ENCODE measurements at places on chromosomes 5 and 9. TPM values are rescaled to one million over a fixed set of nuclear protein-coding genes. Genes with fewer than 3 reads are reported as not detected.

Gene ZFP2
- total RNA-seq, result 1.2 TPM

DNA sequence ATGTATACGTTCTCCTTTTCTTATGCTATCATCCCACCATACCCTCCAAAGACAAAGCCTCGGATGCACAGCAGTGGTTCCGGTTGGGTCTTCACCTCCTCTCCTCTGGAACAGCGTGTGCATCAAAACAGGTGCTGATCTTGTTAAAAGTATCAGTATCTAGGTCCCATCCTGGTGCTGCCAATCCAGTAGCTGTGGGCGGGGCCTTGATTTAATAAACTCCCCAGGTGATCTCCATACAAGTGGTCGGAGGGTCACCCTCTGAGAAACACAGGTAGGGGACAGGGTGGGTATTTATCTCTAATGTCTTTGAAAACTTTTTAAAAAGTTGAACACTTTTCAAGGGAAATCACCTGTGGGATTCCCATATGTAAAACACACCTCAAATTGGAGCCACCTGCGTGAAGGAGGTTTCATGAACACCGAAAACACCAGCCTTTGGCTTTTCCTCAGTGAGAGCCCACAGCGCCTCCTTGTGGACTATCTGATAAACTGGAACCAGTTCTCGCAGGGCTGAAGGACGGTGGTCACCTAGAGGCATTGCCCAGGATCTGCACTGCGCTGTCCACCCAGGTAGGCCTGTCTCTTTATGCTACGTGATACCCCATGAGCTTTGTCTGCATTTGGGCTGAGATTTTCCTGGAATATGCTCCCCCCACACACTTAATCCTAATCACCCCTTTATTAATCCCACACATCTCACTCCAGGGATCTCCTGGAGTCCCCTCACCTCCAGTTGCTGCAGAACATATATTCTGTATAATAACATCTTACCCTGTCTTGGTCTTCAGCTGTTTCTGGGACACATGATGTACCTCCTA, 80.5 kb upstream of the EPB41L4B start:
- DNase-seq, result no peak

GRCh38 chr9:14585730-14586473, 107.3 kb downstream of the ZDHHC21 start:
- no peak for DNase-seq

Gene ADAMTS6
- total RNA-seq, result 1.9 TPM

GRCh38 chr9:27396495-27396894, 99.5 kb upstream of the EQTN start:
- no peak for DNase-seq

Gene SLC6A19
- 0.05 TPM for total RNA-seq

- no peak for DNase-seq
Observed at GRCh38 chr5:83965441-83965840, 244.8 kb upstream of the HAPLN1 start.

DNA sequence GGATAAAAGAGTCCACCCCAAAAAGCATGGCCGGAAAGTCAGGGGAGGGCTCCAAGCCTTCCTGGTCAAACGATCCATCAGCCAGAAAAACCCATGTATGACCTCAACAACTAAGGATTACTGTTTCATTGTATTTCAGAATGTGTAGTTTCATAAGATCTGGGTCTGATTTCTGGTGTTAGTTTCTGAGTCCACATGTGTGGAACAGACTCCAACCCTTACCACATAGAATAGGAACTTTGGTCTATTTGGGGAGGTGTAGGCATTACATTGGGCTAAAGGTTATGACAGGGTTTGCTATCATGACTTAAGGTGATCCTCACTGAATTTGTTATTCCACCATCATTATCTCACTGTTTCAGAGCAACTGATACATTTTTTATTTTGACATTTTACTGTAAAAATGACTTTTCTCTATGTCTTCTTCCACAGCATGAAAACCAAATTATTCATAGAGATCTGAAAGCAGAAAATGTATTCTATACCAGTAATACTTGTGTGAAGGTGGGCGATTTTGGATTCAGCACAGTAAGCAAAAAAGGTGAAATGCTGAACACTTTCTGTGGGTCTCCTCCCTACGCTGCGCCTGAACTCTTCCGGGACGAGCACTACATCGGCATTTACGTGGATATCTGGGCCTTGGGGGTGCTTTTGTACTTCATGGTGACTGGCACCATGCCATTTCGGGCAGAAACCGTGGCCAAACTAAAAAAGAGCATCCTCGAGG, 33.5 kb downstream of the HMGCS1 start:
- DNase-seq, result no peak

GRCh38 chr9:97697837-97698236, 697 bp upstream of the XPA start:
- DNase-seq, result no peak

Gene OR1Q1
- total RNA-seq, result not detected

Gene IGFBPL1
- 0.30 TPM for total RNA-seq

Gene CATSPER3
- 0.54 TPM for total RNA-seq

DNA sequence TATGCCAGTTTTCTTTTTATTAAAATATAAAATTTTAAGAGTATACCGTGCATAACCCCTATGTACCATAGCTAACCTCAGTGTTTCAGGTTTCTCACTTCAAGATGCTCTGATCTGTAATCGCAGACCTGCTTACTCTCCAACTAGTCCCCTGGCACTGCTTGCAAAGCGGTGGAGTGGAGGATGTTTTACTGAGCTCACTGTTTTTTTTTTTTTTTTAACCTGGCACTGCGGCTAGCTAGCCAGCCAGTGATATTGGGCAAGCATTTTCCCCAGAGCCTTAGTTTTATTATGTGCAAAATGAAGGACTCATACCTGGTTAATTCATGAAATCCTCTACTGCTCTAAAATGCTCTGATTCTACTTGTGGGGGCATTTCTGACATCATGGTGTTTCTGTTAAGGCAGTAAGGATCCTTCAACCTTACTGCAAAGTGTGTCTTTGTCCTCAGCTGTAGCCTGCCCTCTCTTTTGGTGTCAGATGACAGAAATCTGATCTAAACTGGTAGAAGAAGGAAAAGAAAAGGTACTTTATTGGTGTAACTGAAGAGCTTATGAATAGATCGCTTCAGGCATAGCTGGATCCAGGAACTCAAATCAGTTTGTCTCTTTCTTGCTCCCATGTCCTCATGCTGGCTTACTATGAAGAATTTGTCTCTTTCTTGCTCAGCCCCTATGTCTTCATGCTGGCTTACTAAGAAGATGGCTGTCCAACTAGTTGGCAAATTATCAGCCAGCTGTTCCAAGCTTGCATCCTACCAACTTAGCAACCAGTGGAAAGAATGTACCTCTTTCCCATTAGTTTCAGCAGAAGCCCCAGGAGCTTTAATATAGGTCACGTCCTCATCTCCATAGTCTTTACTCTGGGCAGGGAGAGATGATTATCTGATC, 59.8 kb downstream of the DOCK2 start:
- DNase-seq, result no peak

GRCh38 chr9:92947268-92948037, at the start of gene FGD3:
Gene FGD3, plus strand, starts transcription at chr9:92947523. Its CDS starts 28,734 bp downstream, at chr9:92976257.
- DNase-seq, result no peak

- no peak for DNase-seq
Observed at GRCh38 chr5:84487963-84488362, 103.3 kb upstream of the EDIL3 start.

GRCh38 chr9:89808076-89808755, 203.4 kb downstream of the GADD45G start:
- no peak for DNase-seq

DNA sequence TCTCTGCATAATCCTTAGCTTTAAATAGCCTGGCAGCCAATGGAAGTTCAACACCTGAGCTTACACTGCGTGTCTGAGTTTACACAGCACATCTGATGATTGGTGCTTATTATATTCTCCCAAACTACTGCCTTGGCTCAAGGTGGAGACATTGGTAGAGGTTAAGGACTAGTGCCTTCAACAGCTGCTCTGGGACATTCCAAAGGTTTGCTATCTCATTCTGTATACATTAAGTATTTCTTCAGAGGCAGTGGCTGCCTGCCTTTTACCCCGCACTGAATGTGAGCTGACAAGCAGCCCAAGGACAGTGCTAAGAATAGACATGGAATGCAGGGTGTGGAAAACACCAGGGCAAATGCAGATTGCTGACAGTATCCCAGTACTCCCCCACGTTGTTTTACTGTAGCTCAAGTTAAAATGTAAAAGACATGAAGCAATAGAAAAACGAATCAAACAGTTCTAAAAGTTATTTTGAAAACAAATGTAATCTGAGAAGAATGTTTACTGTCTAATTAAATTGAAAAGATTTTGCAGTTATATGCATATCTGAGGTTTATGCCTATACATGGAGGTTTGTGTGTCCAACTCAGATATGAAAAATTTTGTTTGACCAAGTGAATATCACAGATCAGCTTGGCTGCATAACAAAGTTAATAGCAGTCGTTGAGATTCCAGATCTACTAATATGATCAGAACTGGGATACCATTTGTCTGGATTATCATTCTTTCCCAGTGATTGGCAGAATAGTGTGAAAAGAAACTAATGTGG, 1.8 kb downstream of the HSPB3 start:
- DNase-seq, result no peak

- no peak for DNase-seq
Observed at GRCh38 chr5:84113246-84114105, 271.2 kb downstream of the EDIL3 start.

GRCh38 chr5:160359816-160360215, 10.6 kb downstream of the C1QTNF2 start:
- DNase-seq, result no peak

- DNase-seq, result no peak
Observed at GRCh38 chr5:68928617-68929302, 165.1 kb upstream of the SLC30A5 start.

GRCh38 chr5:68285851-68286611, 70.5 kb downstream of the PIK3R1 start:
- no peak for DNase-seq

DNA sequence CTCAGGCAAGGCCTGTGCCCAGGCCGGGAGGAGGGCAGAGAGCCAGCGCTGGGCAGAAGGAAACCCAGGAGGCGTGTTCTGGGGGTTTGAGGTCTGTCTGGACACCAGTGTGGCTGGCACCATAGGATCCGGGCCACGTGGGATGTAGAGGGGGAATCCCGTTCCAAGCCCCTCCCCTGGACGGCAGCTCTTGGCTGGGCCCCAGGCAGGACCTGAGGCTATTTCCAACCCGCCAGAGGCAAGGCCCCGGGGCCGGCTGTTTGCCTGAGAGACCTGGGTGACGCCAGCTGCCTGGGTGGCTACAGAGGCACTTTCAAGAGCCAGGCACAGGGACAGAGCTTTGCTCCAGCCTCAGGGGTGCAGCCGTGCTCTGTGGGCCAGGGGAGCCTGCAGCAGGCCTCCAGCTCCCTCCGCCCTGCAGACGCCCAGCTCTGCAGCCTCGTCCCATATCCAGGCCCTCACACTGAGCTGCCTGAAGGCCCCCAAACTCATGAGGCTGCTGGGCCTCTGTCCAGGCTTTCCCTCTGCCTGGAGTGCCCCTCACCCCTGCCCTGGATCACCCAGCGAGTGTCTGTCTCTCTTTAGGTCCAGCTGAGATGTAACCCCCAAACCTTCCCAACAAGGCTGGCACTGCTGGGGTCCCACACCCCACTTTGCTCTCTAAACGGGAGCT, 56.6 kb upstream of the EGFL7 start:
- DNase-seq, result no peak

- no peak for DNase-seq
Observed at GRCh38 chr5:97488126-97488668, 305.1 kb upstream of the RIOK2 start.

Gene FOXI1
- not detected for total RNA-seq

Gene PSAT1
- 0.73 TPM for total RNA-seq

Gene RNF130
- 33.7 TPM for total RNA-seq

- DNase-seq, result no peak
Observed at GRCh38 chr5:177601577-177602457, 1.9 kb downstream of the B4GALT7 start.

Gene PRDM9
- total RNA-seq, result not detected

Gene SEMA6A
- 4.5 TPM for total RNA-seq

Gene GABRG2
- total RNA-seq, result not detected

Data from cardiac septum (tissue), 1 donor.